Adrenal gland (tissue), 19 donors: ENCODE measurements at places on chromosomes 4 and X. TPM values are rescaled to one million over a fixed set of nuclear protein-coding genes. Genes with fewer than 3 reads are reported as not detected.
A peak's percentile ranks its signal among the peaks of the same experiment; 100 is the strongest.

Gene CHRDL1
- total RNA-seq = 2.9 TPM

DNA sequence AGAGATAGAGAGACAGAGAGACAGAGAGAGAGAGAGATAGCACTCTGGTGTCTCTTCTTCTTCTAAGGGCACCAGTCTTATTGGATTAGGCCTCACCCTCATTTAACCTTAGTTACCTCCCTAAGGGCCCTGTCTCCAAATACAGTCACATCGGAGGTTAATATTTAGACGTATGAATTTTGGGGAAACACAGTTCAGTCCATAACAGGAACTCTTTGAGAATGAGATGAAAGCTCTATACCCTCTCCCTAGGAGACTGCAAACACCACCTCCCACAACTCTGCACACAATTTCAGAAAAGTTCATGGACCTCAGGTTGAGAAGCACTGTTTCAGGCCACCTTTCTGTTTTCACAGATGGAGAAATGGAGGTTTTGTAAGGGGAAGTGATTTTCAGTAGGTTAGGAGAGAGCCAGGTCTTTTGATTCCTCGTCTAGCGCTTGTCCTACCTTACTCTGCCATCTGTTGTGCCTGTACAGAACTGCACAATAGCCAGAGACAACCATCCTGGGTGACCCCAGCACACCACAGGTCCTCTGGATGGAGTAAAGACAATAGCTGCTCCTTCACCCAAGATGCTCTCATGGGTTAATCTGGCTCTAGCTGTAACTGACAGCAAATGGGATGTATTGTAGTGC is 16.9 kb upstream of the LOC101059915 start:
- DNase-seq = no peak

DNA sequence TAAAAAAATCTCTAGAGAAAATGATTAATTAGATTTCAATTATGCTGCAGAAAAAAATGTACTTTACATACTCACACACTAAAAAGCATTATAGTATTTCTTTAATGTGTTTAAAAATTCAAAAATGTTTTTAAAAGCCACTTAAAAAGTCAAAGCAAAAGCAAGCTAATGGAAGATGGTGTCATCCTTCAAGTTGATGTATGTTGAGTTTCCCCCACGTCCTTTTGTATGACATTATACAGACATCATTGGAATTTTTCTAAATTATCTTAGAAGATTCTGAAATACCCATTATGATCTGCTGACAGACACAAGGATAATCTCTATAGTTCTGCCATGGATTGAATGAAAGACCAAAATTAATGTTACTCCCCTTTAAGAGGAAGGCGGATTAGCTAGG is 393.7 kb upstream of the TENM3 start:
- DNase-seq = no peak

GRCh38 chr4:129362691-129363274 is 266.8 kb downstream of the C4orf33 start:
- DNase-seq = peak; percentile 83
